ENCODE measurements at places on chromosomes 3 and 15. TPM values are rescaled to one million over a fixed set of nuclear protein-coding genes. Genes with fewer than 3 reads are reported as not detected.
A peak's percentile ranks its signal among the peaks of the same experiment; 100 is the strongest.

HTR3E gene
- not detected for total RNA-seq

AHSG gene
- total RNA-seq, result 0.67 TPM

DNA sequence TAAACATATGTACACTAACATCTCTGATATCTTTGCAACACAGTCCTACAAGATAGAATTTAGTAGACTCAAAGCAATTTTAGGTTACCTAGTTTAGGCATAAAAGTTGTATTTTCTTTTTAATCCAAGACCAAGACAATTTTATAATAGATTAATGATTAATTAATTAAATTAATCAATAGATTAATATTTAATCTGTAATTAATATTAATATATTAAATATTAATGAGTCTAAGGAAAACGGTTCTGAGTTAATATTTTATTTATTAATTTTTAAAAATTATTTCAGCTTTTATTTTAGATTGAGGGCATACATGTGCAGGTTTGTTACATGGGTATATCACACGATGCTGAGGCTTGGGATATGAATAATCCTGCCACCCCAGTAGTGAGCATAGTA, 49.0 kb downstream of the EHHADH start:
- DNase-seq, result no peak

TRIM42 gene
- total RNA-seq, result not detected

- DNase-seq, result no peak
These were observed 162.4 kb upstream of the LRTM1 start for GRCh38 chr3:55090291-55090690.

DNA sequence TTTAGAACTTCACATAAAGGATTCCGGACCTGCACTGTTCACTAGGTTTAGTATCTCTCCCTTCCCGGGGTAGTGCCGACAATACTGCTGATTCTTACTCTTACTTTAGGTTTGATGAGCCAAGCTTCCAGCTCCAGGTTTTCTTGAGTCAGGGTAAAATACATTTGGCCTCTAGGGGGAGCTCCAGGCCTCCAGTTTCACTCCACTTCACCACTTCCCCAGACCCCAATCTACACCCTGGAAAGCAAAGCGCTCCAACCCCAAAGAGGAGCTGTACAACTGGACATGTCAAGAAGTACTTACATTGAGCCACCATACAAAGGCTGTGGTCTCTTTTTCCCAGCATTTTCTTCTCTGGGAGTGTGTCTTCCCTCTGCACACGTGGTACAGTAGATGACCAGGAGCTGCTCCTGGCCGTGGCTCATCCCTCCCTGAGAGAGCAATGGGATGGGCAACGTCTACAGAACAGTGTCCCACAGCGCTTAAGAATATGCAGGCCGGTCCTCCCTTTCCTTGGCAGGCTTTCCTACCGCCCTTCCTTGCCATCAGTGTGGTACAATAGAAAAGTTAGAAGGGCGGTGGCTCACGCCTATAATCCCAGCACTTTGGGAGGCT, 93.9 kb upstream of the CCDC80 start:
- DNase-seq, result peak; percentile 64

CPN2 gene
- total RNA-seq, result not detected

- no peak for DNase-seq
These were observed 30.4 kb downstream of the SLC6A20 start for GRCh38 chr3:45765958-45766357.

DNA sequence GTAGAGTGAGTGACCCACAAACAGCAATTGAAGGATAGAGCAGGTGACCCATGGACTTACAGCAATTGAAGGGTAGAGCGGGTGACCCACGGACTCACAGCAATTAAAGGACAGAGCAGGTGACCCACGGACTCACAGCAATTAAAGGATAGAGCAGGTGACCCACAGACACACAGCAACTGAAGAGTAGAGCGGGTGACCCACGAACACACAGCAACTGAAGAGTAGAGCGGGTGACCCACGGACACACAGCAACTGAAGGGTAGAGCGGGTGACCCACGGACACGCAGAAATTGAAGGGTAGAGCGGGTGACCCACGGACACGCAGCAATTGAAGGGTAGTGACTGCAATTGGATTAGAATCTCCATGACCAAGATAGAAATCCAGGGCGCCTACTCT, 9.8 kb upstream of the TNK2 start:
- DNase-seq, result no peak

- DNase-seq, result peak; percentile 89
These were observed 9.5 kb upstream of the ARL14 start for GRCh38 chr3:160667452-160667851.

DNA sequence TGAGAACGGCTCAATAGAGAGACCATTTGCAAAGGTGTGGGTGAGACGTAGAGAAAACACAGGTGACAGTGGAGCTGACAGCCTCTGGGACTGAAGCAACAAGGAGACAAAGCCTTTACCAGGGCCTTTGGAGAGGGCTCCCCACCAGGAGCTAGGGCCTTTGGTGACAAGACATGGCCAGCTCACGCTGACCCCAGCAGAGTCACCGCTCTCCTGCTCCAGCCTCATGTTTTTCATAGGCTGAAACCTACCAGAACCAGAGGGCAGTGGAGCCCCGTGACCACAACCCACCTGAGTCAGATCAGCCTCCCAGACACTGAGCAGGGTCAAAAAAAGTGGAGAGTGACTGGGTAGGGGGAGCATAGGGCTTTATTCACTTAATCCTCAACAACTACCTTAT, 214.7 kb downstream of the SHQ1 start:
- no peak for DNase-seq

DNA sequence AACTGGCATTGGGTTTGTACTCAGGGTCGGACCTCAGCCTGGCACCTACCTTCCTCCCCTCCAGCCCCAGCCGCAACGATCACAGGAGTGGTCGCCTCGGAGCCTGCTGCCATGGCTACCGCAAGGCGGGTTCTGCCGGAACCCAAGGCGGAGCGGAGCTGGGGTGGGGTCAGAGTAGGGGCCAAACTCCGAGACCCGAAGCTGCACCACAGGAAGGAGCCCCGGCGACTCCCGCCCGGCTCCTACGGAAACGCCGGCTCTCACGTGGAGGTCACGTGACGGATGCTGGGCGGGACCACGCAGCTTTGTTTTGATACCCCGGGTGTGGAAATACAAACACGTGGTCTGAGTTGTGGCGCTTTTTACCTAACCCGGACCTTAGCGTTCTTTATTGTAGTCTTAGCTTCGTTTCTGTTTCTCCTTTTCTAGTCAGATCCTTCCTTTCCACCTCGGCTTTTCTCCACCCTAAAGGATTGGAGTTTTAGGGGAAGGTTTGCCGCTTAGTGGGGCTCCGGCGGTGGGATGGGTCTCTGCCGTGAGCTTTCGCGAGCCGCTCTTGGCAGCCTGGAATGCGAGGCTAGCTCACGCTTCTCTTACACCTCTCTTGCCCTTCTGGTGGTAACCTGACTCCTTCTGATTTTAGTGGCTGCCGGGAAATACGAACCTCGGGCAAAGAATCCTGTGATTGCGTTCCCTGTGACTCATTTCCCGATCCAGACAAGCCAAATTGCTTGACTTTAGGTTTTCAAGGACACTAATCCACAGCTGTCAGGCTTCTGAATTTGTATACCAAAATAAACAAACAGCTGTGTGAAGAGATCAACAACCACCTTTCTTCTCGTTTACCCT, at the start of gene HSPBAP1:
HSPBAP1 (minus strand) TSS at position 264 of the 849 bp plus-strand sequence; CDS start at position 113, 151 bp downstream.
- DNase-seq, result peak; percentile 92
